ENCODE measurements at places on chromosomes 5 and 9.
A peak's percentile ranks its signal among the peaks of the same experiment; 100 is the strongest.

DNA sequence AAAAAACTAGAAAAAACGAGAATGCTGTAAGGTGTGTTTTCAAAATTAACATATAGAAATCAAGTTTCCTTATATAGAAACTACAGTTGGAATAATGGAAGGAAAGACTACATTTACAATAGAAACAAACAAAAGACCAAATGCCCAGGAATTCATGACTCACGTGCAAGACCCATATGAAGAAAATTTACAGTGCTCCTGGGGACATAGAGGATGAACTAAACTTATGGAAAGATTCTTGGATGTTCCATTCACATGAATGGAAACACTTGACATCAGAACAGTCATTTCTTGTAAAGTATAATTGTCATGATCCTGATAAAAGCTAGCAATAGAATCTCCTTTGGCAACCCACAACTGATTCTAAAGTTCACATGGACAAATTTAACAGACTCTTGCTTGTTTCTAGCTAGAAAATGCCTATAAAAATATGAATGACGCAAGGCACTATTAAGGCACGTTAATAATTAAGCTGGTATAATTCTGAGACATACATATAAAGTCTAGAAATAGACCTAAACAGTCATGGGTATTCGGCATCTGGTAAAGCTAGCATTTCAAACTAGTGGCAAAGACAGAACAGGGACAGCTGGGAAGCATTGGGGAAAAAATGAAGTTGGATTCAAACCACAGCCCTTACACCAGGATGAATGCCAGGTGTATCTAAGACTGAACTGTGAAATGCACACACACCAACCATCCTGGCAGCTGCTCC lies 5.1 kb upstream of the ZFP62 start:
- H3K4me1 ChIP-seq, result peaks cover 2% of the 10 kb centered on the region
- no peak for DNase-seq
- no peaks in the 10 kb centered on the region for H3K36me3 ChIP-seq
- no peak overlapping the region for H3K27ac ChIP-seq
- H3K27me3 ChIP-seq, result peaks cover 19% of the 10 kb centered on the region

DNA sequence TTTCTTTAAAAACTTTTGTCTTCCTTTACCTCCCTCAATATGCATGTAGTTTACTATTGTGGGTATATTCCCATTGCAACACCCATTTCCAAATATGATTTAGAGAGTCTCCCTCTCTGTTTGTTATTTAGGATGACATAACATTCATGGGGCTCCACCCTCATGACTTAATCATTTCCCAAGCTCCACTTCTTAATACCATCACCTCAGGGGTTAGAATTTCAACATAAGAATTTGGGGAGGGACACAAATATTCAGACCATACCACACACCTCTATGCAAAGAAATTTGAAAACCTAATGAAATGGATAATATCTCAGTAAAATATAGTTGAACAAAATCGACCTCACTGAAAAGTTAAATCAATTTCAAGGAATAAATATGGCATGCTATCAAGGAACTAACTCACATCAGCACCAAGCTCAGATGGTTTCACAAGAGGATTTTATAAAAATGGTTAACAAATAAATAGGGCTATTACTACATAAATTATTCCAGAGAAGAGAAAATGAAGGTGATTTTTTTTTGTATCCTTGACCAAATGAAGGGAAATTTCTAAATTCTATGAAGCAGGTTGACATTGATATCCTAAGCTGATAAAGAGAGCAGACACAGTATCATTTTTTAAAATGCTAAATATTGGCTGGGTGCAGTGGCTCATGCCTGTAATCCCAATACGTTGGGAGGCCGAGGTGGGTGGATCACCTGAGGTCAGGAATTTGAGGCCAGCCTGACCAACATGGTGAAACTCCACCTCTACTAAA lies 20.2 kb upstream of the UBTD2 start:
- DNase-seq, result no peak
- H3K36me3 ChIP-seq, result no peaks in the 10 kb centered on the region
- no peak overlapping the region for H3K4me3 ChIP-seq

- peaks cover 68% of the 10 kb centered on the region for H3K4me1 ChIP-seq
- H3K4me3 ChIP-seq, result peak overlapping the region; percentile 33
- H3K27ac ChIP-seq, result peak overlapping the region; percentile 92
- DNase-seq, result peak; percentile 96
- H3K36me3 ChIP-seq, result peaks cover 49% of the 10 kb centered on the region
Measured at GRCh38 chr9:126471084-126471624, 142.6 kb upstream of the LMX1B start.

DNA sequence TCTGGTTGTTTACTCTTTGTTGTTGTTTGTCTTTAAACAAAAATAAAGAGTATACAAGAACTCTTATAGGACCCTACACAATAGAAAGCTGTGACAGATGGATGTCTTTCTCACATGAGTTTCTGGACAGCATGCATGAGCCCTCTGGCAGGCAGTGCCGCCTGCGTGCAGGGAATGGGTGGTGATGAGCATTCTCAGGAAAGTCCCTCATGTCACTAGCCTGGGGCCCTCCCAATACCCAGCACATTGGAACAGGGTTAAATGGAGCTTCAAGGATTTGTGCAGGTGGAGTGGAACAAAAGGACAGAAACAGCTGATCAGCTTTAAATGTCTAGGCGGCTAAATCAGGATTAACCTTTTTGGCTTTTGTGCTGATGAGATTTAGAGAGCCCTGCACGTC lies 181.0 kb upstream of the CD180 start:
- H3K27ac ChIP-seq, result no peak overlapping the region
- peaks cover 6% of the 10 kb centered on the region for H3K27me3 ChIP-seq
- H3K4me1 ChIP-seq, result no peaks in the 10 kb centered on the region
- H3K36me3 ChIP-seq, result no peaks in the 10 kb centered on the region
- no peak for DNase-seq

- H3K4me1 ChIP-seq, result no peaks in the 10 kb centered on the region
- no peak overlapping the region for H3K27ac ChIP-seq
- H3K36me3 ChIP-seq, result no peaks in the 10 kb centered on the region
- peaks cover 2% of the 10 kb centered on the region for H3K27me3 ChIP-seq
- DNase-seq, result no peak
Measured at GRCh38 chr9:70013598-70014196, 30.0 kb upstream of the MAMDC2 start.

- H3K27me3 ChIP-seq, result no peaks in the 10 kb centered on the region
- peaks cover 7% of the 10 kb centered on the region for H3K36me3 ChIP-seq
- peaks cover 48% of the 10 kb centered on the region for H3K4me1 ChIP-seq
Measured at GRCh38 chr5:39266442-39266841, 47.1 kb upstream of the FYB1 start.

GRCh38 chr5:83554133-83554532 lies 82.6 kb downstream of the VCAN start:
- no peak for DNase-seq
- H3K36me3 ChIP-seq, result no peaks in the 10 kb centered on the region
- H3K27me3 ChIP-seq, result peaks cover 2% of the 10 kb centered on the region
- H3K27ac ChIP-seq, result no peak overlapping the region
- H3K4me1 ChIP-seq, result no peaks in the 10 kb centered on the region

- no peak overlapping the region for H3K4me3 ChIP-seq
- no peak overlapping the region for H3K27ac ChIP-seq
- peaks cover 20% of the 10 kb centered on the region for H3K4me1 ChIP-seq
- H3K27me3 ChIP-seq, result no peaks in the 10 kb centered on the region
- H3K36me3 ChIP-seq, result peaks cover 19% of the 10 kb centered on the region
Measured at GRCh38 chr9:5577225-5577624, 51.7 kb upstream of the RIC1 start.

DNA sequence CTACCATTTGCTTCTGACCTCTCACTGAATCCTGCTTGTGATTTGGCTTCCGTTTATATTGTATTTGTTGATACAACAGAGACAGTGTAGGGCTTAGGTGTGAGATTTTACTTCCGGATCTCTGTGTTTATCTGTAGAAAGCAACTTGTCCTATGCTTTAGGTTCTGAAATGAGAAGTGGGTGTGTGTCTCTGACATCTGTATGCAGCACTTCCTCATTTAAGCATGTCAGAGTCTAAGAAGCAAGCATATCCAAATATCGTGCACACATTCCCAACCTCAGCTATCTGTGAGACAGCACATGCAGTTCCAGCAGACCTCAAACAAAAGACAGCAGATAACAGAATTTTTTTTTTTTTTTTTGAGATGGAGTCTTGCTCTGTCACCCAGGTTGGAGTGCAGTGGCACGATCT lies 16.3 kb downstream of the KLF9 start:
- peaks cover 37% of the 10 kb centered on the region for H3K4me1 ChIP-seq
- no peak for DNase-seq
- H3K4me3 ChIP-seq, result peak overlapping the region; percentile 34
- peak overlapping the region; percentile 69 for H3K27ac ChIP-seq

GRCh38 chr9:104075801-104076753 lies 18.0 kb upstream of the SMC2 start:
- DNase-seq, result no peak
- H3K36me3 ChIP-seq, result no peaks in the 10 kb centered on the region
- no peak overlapping the region for H3K27ac ChIP-seq
- no peaks in the 10 kb centered on the region for H3K4me1 ChIP-seq
- peaks cover 19% of the 10 kb centered on the region for H3K27me3 ChIP-seq

DNA sequence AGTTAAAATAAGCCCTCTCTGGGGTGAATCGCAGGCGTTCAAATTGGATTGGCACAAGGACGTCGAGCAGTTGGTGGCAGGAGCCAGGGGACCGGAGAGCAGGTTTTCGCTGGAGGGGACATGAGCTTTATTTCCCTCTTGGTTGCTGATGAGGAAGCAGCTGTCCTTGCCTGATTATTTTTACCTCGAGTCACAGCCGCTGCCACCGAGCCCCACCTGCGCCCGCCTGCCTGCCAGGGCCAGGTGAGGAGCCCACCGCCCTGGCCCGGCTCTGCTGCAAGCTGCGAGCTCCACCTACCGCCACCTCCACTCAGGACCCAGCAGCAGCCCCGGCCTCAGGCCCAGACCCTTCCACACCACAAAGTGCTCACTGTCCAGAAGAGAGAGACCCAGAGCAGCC lies 9.0 kb upstream of the ADGRD2 start:
- H3K4me1 ChIP-seq, result no peaks in the 10 kb centered on the region
- no peak overlapping the region for H3K4me3 ChIP-seq
- H3K36me3 ChIP-seq, result no peaks in the 10 kb centered on the region
- peaks cover 40% of the 10 kb centered on the region for H3K27me3 ChIP-seq

GRCh38 chr9:30522486-30522885 lies 1862.0 kb upstream of the ACO1 start:
- H3K27me3 ChIP-seq, result no peaks in the 10 kb centered on the region
- DNase-seq, result no peak
- no peak overlapping the region for H3K4me3 ChIP-seq
- H3K36me3 ChIP-seq, result no peaks in the 10 kb centered on the region
- no peaks in the 10 kb centered on the region for H3K4me1 ChIP-seq

DNA sequence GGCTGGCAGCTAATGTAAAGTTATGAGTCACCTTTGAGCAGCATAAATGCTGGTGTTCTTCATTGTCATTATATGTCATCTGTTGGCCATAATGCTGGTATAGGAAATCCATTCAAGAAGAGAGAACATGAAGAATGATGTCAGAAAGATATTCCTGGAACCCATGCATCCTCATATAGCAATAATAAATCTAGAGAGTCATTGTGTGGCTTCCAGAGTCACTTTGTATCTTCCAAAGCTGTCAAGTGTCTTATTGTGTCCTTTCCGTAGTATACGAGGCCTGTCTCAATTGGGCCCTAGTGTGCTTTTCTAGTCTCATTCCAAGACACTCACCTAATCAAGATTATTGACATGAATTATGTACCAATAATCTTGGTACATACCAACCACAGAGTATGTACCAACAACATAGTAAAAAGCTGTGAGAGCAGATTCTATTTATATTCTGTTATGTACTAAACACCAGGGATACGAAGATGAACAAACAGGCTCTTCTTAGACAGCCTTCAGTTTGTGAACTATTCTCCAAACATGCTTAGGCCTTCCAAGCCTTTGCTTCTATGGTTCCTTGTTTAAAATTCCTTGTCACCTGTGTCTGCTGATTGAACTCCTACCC lies 110.1 kb downstream of the ERCC6L2 start:
- H3K4me1 ChIP-seq, result peaks cover 18% of the 10 kb centered on the region
- no peak overlapping the region for H3K4me3 ChIP-seq
- no peaks in the 10 kb centered on the region for H3K27me3 ChIP-seq
- H3K36me3 ChIP-seq, result peaks cover 34% of the 10 kb centered on the region
- H3K27ac ChIP-seq, result no peak overlapping the region

- no peaks in the 10 kb centered on the region for H3K4me1 ChIP-seq
- H3K4me3 ChIP-seq, result no peak overlapping the region
- DNase-seq, result no peak
- H3K27ac ChIP-seq, result no peak overlapping the region
- H3K36me3 ChIP-seq, result no peaks in the 10 kb centered on the region
Measured at GRCh38 chr5:109989994-109990722, 300.4 kb downstream of the MAN2A1 start.

DNA sequence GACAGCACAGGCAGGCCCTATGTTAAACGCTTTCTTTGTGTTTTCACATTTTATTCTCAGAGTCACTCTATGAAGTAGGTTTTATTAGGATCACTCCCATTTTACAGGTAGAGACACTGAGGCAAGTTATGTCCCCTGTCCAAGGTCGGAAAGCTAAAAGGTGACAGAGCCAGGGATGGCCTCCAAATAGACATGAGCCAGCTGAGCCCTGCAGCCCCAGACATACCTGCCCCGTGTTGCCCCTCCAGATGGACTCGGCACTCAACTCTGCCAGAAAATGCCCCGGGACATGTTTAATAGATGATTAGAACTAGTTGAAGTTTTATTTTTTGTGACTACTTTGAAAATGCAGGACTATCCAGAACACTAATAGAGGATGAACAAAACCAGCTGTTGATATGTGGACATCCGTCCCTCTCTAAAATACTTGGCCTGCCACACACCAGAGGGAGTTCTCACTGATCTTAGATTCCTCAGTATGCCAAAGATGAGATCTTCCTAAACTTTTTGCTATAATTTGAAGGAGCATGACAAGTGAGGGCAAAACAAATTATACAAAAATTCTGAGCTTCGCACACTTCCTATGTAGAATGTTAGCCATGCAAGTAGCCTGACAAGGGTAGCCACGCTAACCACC lies 258.6 kb upstream of the ADAMTS16 start:
- no peak for DNase-seq
- H3K27me3 ChIP-seq, result no peaks in the 10 kb centered on the region
- H3K4me3 ChIP-seq, result no peak overlapping the region
- H3K4me1 ChIP-seq, result no peaks in the 10 kb centered on the region
- H3K36me3 ChIP-seq, result no peaks in the 10 kb centered on the region
- H3K27ac ChIP-seq, result no peak overlapping the region

- H3K4me1 ChIP-seq, result no peaks in the 10 kb centered on the region
- H3K27ac ChIP-seq, result no peak overlapping the region
- no peak overlapping the region for H3K4me3 ChIP-seq
- no peaks in the 10 kb centered on the region for H3K27me3 ChIP-seq
- no peak for DNase-seq
- no peaks in the 10 kb centered on the region for H3K36me3 ChIP-seq
Measured at GRCh38 chr5:144972317-144972716, 801.6 kb downstream of the KCTD16 start.

DNA sequence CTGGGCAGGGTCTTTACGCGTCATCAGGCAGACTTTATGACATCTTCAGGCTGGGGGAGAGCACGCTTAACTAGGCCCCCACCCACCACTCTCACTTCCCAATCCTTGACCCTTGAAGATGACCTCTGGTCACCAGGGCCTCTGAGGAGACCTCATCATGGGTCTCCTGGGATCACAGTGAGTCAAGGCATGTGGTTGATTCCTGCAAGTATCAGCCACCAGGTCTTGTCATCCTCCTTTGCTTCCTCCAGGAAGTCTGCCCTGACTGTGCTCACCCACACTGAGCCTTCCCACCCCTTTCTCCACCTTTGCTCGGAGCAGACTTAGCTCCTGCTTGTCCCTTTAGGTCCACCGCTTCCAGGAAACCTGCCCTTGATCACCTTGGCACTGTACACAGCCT lies 17.3 kb downstream of the ODF2 start:
- no peak for DNase-seq
- H3K4me1 ChIP-seq, result peaks cover 2% of the 10 kb centered on the region
- H3K27ac ChIP-seq, result no peak overlapping the region
- peaks cover 35% of the 10 kb centered on the region for H3K36me3 ChIP-seq
